ENCODE measurements at places on chromosomes 2 and 18.

- no peak for DNase-seq
Measured at GRCh38 chr2:28411166-28411755, 18.6 kb downstream of the FOSL2 start.

DNA sequence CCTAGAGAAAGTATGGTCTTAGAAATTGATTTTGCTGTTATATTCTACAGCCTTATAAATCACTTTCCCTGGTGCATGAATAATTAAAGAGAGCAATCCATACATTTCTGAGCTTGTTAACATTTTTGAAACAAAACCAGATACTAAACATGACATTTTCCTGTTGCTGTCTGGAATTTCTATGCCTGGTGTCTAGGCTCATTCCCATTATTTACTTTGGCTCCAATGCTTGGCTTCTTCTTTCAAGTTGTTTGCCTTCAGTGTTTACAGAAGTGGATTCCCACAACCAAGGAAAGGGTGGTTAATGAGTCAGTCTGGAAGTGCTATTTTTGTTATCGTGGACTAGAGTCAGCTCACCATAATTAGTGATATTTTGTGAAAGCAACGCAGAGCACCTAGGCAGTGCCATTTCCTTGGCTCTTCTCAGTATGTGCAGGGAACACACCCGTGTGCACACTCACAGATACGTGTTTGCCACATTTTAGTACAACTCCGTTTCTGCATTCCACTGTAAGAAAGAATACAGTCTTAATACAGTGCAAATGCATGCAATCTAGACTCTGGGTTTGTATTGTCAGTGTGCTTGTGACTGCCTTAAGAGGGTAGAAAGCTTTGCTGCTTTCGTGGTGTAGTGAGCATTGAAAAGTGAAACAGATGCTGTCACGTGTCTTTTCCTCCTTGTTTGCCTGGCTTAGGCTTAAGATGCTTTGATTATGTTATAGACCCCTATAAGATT is 185.0 kb upstream of the RASGRP3 start:
- DNase-seq, result peak; percentile 92

GRCh38 chr2:1652034-1652790 is 92.1 kb downstream of the PXDN start:
- DNase-seq, result no peak

- no peak for DNase-seq
Measured at GRCh38 chr2:23423873-23424680, 39.1 kb downstream of the KLHL29 start.

- DNase-seq, result peak; percentile 26
Measured at GRCh38 chr2:47310801-47311560, 92.0 kb upstream of the MSH2 start.

DNA sequence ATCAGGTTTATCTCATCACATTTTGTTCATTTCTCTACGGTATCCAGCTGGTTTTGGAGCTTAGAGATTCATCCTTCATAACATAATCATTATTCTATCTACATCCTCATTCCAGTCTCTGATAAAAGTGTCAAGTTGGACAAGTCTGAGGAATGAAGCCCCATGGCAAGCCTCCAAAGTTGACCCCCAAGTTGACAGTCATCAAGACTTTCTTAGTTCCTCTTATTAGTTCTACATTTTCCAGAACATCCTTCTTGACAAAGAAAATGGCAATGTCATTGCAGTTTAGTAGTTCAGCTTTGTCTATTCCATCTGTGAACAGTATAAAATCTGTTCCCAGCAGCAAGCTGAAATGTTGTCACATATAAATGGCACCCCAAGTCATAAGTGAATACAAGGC is 4.5 kb upstream of the TMSB10 start:
- no peak for DNase-seq

- DNase-seq, result no peak
Measured at GRCh38 chr2:227717687-227718567, at the start of gene SLC19A3. Gene SLC19A3, minus strand, starts transcription at chr2:227718028. Its CDS starts 15,710 bp downstream, at chr2:227702318.

DNA sequence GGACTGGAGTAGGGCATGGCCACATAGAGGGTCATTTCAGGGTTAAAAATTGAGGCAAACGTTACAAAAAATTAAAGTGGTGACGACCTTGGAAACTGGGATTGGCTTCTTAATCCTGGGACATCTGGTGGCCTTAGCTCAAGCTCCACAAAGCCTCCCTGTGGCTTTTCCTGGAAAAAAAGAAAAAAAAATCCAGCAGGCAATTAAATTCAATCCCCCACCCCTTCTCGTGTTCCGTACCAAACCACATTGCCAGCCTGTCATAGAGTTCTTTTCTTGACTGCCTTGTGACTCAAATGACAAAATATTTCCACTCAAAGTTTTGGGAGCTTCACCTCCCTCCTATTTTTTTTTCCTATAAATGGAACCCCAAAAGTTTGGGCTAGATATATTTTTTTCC is 195.6 kb downstream of the HRH4 start:
- no peak for DNase-seq

Data from PC-3 (cell line).